ENCODE measurements at places on chromosomes 12 and 14.

DNA sequence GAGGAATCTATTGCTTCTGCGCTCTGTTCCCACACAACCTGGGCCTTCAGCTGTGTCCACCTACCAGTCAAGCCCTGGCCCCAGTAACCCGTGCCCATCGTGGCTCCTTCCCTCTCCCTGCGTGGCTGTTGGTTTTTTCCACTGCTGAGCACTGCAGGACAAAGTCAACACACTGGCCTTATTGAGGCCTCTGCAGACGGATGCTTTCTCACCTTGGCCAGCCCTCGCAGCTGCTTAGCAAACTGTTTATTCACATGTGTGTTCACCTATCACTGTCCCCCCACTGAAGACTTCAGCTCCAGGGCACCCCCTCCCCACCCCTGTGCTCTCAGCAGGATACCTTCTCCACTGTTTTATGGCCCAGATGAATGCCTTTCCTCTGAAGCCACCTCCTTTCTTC, 12.8 kb upstream of the GPX2 start:
- no peak for DNase-seq

DNA sequence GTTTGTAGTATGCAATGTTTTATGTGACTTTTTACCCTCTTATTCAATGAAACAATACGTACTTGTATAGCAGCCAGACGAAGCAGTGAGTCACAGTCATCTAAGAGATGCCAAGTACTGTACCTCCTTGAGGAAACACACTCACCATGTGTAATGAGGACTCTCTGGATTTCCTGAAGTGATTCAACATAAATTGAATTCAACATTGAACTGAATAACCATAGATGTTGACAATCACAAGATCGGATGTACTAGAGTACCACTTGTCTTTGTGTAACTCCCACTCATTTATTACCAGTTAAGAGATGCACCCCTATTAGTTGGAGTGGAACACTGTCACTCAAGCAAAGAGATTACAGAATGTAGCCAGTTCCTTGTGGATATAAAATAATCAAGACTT, 175.2 kb upstream of the HMGA2 start:
- no peak for DNase-seq

- no peak for DNase-seq
Measured at GRCh38 chr14:80545935-80546854, 334.9 kb upstream of the DIO2 start.

GRCh38 chr14:71133296-71133695, 226.0 kb downstream of the PCNX1 start:
- DNase-seq: peak; percentile 42

DNA sequence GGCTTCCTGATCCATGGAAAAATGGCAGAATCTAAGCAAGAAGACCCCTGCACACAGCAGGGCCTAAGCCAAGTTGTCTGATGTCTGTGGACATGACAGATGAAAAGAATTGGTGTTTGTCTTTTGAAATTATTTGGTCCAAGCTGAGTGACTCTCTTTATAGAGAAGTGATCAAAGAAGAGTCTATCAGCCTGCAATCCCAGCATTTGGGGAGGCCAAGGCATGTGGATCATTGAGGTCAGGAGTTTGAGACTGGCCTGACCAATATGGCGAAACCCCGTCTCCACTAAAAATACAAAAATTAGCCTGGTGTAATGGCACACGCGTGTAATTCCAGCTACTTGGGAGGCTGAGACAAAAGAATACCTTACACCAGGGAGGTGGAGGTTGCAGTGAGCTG, 64.8 kb upstream of the TUNAR start:
- peak; percentile 32 for DNase-seq

- no peak for DNase-seq
Measured at GRCh38 chr14:68979722-68980451, 785 bp upstream of the ACTN1 start.

GRCh38 chr14:100213956-100214769, 24.8 kb upstream of the YY1 start:
- peak; percentile 82 for DNase-seq

DNA sequence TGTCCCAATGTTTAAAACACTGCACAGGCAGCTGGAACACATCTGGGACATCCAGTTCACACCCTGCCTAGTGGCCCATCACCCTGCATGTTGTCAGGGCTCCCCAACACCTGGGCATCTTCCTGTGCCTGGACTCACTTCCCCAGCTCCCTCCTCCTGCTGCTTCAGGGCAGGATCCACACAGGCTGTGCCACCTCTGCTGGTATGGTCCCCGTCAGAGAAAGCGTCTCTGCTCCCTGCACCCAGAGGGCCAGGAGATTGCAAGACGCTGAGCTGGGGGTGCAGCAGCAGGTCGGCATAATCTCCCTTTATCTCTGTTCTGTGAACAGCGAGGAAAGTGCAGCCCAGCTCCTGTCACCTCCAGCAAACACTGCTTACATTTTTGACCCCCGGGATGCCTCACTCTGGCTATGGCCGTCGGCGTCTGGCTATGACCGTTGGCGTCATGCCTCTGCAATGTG, 124.3 kb downstream of the ADGRD1 start:
- peak; percentile 42 for DNase-seq

GRCh38 chr12:53538209-53538689, 31.0 kb upstream of the NPFF start:
- no peak for DNase-seq

DNA sequence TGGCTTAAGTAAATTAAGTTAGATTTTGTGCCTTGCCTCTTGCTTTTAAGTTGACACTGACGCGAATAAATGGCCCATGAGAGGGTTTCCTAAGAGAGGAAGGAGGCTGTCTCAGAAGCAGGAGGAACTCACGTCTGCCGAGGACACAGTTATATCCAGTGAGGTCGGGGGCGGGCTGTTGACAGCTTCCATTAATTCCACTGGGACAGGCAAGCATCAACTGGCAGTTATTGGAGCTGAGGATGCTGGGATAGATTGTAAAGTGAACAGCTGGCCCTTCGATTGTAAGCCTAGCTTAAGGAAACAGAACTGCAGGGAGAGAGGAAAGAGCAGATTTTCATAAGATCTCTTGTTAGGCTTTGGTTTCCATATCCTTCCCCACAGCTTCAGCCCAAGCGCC, 399.2 kb downstream of the IPO8 start:
- no peak for DNase-seq

- DNase-seq: no peak
Measured at GRCh38 chr14:91009501-91010152, 50.8 kb downstream of the RPS6KA5 start.

DNA sequence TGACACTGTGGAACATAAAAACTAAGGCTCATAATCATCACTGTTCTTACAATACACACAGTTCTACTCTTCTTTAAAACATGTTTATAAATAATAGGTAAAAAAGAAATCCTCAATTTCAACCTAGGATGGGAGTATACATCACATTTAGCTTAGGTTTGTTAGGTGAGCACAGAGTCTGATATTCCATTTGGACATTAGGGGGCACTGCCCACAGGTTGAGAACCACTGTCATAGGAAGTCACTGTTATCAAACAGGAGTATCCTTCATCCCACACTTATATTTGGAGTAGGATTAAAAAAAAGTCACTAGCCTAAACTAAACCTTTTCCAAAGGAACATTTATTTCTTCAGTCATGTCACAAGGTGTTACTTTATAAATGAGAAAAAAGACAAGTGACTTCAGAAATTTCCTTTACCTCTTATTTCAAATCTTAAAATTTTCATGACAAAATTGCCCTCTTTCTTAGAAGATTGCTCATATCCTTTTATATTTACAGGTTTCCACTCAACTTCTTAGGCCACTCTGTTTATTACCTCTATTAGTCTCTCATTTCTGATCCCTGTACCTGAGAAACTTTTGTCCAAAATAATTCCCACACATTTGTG, 240.6 kb downstream of the CPNE8 start:
- DNase-seq: no peak

Data from right atrium auricular region (tissue), 2 donors.